ENCODE measurements at places on chromosomes 2 and 18. TPM values are rescaled to one million over a fixed set of nuclear protein-coding genes. Genes with fewer than 3 reads are reported as not detected.

The EGR4 gene
- total RNA-seq = 0.29 TPM

- no peak for ATAC-seq
Observed at GRCh38 chr2:56334622-56335021, 150.8 kb downstream of the CCDC85A start.

DNA sequence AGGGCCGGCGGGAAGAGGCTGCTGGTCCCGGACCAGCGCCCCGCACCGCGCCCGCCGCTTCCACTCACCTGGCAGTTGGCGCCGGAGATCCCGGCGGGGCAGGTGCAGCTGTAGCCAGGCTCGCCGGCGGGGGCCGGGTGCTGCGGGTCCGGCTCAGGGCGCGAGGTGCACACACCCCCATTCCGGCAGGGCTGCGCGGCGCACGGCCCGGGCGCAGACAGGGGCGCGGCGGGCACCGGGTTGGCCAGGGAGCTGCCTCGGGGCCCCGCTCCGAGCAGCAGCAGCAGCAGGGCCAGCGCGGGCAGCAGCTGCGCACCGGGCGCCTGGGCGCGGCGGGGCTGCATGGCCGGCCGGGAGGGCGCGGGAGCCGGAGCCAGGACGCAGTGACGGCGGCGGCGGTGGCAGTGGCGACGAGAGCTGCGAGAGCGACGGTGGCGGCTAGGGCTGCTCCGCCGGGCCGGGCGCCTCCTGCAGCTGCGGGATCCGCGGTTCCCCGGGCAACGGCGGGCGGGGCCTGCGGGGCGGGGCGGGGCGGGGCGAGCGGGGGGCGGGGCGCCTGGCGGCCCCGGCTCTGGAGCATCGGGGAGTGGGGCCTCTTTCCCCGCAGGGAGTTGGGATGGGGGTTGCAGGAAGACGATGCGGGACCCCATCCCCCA lies at the start of gene DNER:
Gene DNER, minus strand, starts transcription at position 476 of the 656 bp plus-strand sequence. Its CDS starts 132 bp downstream, at position 344.
- peak; percentile 87 for ATAC-seq

GRCh38 chr2:39858677-39859076 lies 79.6 kb upstream of the THUMPD2 start:
- no peak for ATAC-seq

DNA sequence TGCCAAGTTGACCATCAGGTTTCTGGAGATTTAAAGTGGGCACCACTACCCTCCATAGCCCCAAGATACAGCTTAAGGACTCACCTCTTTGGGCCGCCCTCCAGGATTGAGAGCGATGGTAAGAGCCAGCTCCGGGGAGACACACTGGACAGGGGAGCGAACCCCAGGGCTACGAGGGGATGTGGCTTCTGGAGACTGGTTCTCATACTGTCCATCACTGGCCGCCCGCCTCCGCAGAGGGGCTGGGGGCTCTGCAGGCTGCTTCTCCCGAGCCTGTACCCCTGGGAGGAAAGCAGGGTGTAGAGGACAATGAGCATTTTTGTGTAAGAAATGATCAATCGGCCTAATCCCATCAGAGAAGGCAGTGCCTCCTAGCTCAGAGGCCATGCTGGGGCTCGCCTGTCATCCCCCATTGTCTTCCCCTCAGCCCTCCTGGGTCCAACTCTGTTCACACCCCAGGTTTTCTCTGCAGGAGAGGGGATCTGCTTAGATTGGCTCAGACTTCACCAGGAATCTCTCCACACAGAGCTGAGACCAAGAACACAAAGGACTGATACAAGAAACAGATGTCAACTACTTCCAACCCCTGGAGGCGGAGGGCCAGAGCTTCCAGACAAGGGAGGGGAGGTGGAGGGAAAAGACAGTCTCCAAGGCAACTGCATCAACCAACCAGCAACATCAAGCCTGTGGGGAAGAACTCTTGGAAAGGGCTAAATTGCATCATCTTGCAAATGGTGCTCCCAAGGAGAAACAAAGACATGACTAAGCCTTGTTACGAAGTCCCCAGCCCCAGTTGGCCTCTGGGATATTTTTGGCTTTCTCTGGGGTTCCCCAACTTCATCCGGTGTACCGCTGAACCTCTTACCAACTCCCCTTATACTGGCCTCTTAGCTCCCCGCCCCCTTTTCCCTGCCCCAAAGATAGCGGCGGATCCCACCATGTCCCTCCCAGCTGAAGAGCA lies 166.6 kb downstream of the TNS1 start:
- no peak for ATAC-seq

The UGP2 gene
- 111 TPM for total RNA-seq

- no peak for ATAC-seq
Observed at GRCh38 chr2:216677439-216678097, 17.8 kb downstream of the IGFBP5 start.

DNA sequence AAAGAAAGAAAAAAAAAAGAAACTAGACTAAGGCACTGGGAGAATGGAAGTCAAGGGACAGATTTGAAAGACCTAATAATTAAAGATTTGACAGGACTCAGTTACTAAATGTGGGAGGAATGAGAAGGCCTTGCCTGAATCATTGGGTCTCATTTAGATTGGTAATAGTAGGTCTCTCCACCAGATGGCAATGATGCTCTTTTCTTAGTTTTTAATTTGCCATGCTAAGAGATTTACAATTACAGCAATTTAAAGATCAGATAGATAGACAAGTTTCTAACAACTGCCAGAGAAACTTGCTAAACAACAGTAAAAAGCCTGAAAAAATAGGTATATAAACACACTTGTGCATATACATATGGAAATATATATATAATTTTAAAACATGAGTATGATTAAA lies 153.0 kb downstream of the TMEM247 start:
- ATAC-seq = no peak

GRCh38 chr2:98915751-98916358 lies 20.2 kb downstream of the CRACDL start:
- ATAC-seq = no peak

DNA sequence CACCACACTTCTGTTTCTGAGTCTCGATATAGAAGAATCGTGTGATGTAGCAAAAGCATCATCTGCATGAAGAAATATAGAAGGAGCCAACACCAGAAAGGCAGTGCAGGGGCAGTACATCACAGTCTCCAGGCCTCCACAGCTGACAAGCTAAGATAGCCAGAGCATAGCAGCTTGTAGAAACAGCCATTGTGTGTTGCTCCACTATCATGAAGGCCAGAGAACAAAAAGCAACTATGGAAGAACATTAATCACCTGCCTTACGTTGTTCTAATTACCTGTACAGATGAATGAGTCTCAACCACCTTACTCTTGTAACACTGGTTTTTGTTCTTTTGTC lies 129.0 kb downstream of the RND3 start:
- ATAC-seq = no peak

The IL37 gene
- 0.78 TPM for total RNA-seq

GRCh38 chr2:112187046-112187715 lies 49.0 kb downstream of the FBLN7 start:
- no peak for ATAC-seq

GRCh38 chr2:200814917-200815316 lies 3.2 kb downstream of the BZW1 start:
- no peak for ATAC-seq

DNA sequence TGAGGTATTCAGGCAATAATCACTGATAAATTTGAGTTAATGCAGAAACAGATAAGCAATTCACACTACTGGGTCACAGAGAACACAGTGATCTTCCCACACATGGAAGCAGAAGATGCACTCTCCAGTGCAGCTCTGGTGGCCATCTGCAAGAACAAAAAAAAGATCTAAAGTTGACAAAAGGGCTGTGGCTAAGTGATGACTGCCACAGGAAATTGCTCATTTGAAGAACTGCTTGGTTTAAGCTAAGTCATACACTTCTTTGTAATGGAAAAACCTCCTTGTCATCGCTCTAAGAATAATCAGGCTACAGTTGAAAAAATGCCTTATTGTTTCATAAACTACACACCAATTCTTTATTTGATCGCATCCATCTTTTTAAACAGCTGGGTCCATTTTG lies 115.1 kb downstream of the DTNB start:
- peak; percentile 88 for ATAC-seq

- ATAC-seq = peak; percentile 42
Observed at GRCh38 chr2:230987137-230988020, 8.5 kb upstream of the SPATA3 start.

GRCh38 chr2:199589306-199589705 lies 131.6 kb upstream of the SATB2 start:
- no peak for ATAC-seq

- peak; percentile 58 for ATAC-seq
Observed at GRCh38 chr2:68766376-68766845, 31.8 kb downstream of the ARHGAP25 start.

DNA sequence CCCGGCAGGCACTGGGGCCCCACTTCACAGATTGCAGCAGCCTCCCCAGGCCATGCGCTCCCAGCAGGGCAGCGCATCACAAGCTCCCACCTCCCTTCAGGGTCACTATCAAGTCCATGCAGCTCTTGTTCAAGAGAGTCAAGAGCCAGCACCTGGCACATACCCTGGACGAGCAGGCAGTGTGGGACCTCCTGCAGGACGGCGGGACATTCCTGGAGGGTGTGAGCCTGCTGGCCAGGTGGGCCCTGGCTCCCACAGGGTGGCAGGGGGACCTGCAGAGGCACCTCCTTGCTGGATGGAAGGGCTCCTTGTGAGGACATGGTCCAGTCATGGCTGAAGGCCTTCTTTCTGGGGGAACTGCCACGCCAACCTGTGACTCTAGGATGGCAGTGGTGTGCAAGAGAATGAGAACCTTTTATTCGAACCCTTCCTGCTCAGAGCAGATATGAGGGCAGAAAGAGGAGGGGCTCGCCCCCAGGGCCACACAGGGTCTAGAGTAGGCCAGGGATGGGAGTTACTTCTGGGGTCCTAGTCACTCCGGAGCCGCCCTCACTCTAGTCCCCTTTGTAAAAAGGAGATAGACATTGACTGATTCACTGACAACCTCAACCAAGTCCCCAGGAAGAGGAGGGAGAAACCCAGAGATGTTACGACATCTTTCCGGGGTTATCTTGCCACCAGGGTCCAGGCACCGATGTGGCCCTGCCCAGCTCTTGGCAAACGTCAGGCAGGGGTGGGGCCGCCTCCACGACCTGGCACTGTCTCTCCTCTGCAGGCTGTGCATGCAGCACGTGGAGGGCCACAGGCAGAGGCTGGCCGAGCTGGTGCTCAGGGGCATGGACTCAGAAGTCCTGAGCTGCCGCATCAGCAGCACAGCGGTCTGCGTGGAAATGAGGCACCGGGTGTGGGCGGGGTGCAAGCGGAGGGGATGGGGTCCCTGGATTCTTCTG lies 31.3 kb downstream of the HJURP start:
- no peak for ATAC-seq

GRCh38 chr18:50190926-50191325 lies 4.0 kb downstream of the MYO5B start:
- ATAC-seq = peak; percentile 24

DNA sequence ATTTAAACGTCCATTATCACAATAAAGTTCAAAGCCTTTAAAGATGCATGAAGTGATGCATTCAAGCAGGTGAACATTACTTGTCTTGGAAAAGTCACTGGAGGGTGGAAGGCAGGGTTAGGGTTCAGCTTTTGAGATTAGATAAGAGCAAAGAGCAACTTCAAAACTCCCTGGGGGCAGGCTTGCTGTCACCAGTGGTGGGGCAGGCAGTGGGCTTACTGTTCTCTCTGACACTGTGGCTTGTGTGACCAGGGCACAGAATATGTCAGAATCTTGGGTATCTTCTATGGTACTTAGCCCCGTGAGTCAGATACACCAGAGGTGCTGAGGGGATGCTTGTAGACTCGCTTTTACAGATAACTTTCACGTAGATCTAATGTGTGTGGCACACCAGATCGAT lies 52.8 kb downstream of the WIPF1 start:
- no peak for ATAC-seq

Measured in activated T-helper 17 cell treated with anti-CD3 and anti-CD28 coated beads, Interleukin-2, amount 50 U/mL, for 72 hours (primary cell).